ENCODE measurements at places on chromosomes 11 and 22. TPM values are rescaled to one million over a fixed set of nuclear protein-coding genes. Genes with fewer than 3 reads are reported as not detected.
A peak's percentile ranks its signal among the peaks of the same experiment; 100 is the strongest.

DNA sequence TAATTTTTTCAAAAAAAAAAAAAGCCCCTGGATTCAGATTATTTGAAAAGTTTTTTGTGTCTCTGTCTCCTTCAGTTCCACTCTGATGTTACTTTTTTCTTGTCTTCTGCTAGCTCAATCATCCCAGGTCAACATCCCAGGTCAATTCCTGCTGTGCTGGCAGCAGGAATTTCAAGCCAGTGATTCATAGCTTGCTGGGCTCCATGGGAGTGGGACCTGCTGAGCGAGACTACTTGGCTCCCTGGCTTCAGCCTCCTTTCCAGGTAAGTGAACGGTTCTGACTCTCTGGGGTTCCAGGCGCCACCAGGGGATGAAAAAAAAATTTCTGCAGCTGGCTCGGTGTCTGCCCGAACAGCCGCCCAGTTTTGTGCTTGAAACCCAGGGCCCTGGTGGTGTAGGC lies 31.4 kb downstream of the PLAAT5 start:
- peaks cover 50% of the 10 kb centered on the region for H3K27me3 ChIP-seq
- H3K4me1 ChIP-seq: no peaks in the 10 kb centered on the region
- H3K36me3 ChIP-seq: no peaks in the 10 kb centered on the region
- no peak overlapping the region for H3K27ac ChIP-seq

DNA sequence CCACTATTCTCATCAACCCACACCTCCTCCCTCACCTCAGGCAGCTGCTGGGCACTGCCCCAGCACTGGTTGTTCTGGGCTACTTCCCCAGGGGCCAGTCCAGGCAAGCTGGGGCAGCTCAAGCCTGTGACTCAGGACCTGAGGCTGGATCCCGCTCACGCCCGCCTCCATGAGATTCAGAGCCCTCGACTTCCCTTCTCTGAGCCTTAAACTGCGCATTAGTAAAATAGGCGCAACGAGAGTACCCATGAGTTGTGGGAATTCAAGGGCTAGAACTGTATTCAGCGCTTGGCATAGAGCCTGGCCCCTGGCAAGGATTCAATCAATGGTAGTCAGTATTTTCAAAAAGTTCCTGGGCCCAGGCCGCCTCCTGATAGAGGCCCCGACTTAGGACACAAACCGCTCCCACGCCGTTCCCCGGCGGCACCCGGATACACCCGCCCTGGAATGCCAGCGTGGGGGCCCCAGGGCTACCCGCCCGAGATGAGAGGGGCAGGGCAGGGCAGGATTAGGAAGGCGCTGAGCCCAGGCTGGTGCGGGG lies 723 bp upstream of the CD82 start:
- H3K4me3 ChIP-seq: peak overlapping the region; percentile 94
- no peaks in the 10 kb centered on the region for H3K27me3 ChIP-seq
- H3K27ac ChIP-seq: peak overlapping the region; percentile 98
- H3K4me1 ChIP-seq: peaks cover 55% of the 10 kb centered on the region
- no peak for DNase-seq

DNA sequence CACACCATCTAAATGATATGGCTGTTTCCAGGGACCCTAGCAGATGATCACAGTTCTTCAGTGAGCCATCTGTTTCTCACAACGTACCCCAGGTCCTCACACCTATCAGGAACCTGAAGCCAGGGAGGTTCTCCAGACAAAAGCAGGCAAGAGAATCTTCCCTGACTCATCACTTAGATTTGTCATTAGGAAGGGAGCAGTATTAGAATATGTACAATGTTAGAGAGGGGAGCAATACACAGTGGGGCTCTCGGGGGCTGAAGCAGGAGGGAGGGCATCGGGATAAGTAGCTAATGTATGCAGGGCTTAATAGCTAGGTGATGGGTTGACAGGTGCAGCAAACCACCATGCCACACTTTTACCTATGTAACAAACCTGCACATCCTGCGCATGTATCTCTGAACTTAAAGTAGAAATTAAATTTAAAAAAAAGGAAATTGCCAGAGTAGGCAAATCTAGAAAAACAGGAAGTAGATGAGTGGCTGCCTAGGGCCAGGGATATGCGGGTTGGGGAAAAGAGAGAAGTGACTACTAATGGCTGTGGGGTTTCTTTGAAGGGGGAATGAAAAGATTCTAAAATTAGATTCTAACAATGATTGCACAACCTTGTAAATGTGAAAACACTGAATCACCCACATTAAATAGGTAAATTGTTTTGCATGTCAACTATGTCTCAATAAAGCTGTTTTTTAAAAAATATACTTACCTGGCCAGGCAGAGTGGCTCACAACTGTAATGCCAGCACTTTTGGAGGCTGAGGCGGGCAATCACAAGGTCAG lies 14.4 kb downstream of the C22orf42 start:
- H3K36me3 ChIP-seq: no peaks in the 10 kb centered on the region
- DNase-seq: no peak
- peak overlapping the region; percentile 91 for H3K27ac ChIP-seq
- peaks cover 37% of the 10 kb centered on the region for H3K4me1 ChIP-seq
- H3K27me3 ChIP-seq: no peaks in the 10 kb centered on the region

GRCh38 chr11:43947815-43948214 lies 5.4 kb downstream of the C11orf96 start:
- no peak for DNase-seq

GRCh38 chr11:67302571-67303131 lies 679 bp upstream of the SSH3 start:
- peaks cover 18% of the 10 kb centered on the region for H3K4me1 ChIP-seq
- peak overlapping the region; percentile 61 for H3K27ac ChIP-seq
- no peak for DNase-seq
- H3K27me3 ChIP-seq: no peaks in the 10 kb centered on the region
- no peaks in the 10 kb centered on the region for H3K36me3 ChIP-seq

Gene TIGD3
- 0.45 TPM for total RNA-seq

GRCh38 chr22:41929418-41929810 lies 2.8 kb upstream of the TNFRSF13C start:
- H3K36me3 ChIP-seq: no peaks in the 10 kb centered on the region
- peaks cover 15% of the 10 kb centered on the region for H3K4me1 ChIP-seq
- no peaks in the 10 kb centered on the region for H3K27me3 ChIP-seq
- DNase-seq: no peak
- H3K4me3 ChIP-seq: no peak overlapping the region
- H3K27ac ChIP-seq: no peak overlapping the region

GRCh38 chr11:21105196-21105917 lies 436.0 kb downstream of the NELL1 start:
- no peaks in the 10 kb centered on the region for H3K36me3 ChIP-seq
- no peaks in the 10 kb centered on the region for H3K27me3 ChIP-seq
- no peaks in the 10 kb centered on the region for H3K4me1 ChIP-seq
- no peak overlapping the region for H3K4me3 ChIP-seq

DNA sequence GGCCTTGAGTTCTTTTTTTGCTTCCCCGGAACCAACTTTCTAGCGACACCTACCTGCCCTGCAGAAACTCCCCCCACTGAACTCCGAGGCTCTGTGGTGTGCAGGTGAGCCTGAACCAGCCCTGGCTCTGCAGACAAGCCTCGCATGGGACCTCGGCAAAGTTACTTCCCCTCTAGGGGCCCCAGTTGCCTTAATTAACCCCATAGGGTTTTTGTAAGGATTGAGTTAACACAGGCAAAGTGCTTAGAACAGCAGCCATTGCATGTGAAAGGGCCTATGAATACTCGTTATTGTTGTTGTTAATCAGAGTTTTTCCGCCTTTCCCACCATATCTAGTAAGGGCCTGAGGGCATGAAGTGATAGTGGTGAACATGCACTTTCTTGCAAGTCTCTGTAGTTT lies 12.6 kb upstream of the SYT13 start:
- H3K36me3 ChIP-seq: no peaks in the 10 kb centered on the region
- DNase-seq: no peak
- no peak overlapping the region for H3K4me3 ChIP-seq
- peaks cover 3% of the 10 kb centered on the region for H3K4me1 ChIP-seq
- H3K27ac ChIP-seq: no peak overlapping the region

DNA sequence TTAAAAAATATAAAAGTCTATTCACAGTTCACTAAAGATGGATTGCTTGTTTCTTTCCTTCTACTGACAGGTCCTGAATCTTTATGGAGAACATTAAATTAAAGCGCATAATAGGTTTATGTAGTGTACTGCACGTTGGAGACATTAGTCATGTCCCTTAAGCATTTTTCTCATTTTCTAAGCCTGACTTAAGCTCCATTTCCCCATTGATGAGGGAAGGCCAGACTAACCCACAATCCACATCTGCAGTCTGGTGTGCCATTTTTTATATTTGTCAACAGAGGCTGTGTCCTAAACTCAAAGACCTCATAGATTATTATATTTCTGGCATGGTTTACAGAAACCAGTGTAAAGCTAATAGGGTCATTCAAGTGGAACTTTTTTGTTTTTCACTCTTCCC lies 39.9 kb downstream of the CADM1 start:
- H3K4me3 ChIP-seq: no peak overlapping the region
- no peaks in the 10 kb centered on the region for H3K36me3 ChIP-seq
- no peaks in the 10 kb centered on the region for H3K4me1 ChIP-seq
- H3K27me3 ChIP-seq: no peaks in the 10 kb centered on the region

DNA sequence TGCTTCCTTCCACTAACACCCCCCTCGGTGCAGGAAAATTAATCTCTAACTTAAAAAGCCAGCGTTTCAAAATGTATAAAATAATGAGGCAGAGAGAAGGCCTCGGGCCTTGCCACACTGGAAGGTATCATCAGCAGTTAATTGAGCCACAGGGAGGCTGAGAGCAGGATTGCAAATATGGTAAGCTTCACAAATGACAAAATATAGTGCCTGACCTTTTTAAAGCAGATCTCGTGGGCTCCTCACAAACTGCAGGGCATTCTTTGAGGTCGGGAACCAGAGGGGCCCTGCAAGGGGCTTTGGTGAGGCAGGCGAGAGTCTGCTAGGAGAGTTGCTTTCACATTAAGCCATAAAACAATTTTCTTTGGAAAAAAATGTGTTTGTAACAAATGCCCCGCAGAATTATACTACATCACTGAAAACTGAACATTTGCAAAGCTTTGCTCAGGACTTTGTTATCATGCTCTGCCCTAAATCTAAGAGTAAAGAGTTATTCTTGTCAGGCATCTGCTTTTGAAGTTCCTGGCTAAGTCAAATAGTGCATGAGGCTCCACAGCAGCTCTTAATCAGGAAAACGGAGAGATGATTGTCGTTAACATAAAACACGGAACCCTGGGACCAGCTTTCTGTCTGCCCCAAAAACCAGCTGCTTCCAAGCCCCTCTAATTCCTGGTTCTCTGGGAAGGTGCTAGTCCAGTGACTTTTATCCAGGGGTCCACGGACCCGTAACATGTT lies 61.4 kb upstream of the SYT13 start:
- H3K4me3 ChIP-seq: no peak overlapping the region
- H3K27me3 ChIP-seq: peaks cover 22% of the 10 kb centered on the region
- no peak overlapping the region for H3K27ac ChIP-seq
- no peaks in the 10 kb centered on the region for H3K4me1 ChIP-seq

Gene ARHGAP20
- 0.07 TPM for total RNA-seq

Gene SLN
- total RNA-seq: not detected

DNA sequence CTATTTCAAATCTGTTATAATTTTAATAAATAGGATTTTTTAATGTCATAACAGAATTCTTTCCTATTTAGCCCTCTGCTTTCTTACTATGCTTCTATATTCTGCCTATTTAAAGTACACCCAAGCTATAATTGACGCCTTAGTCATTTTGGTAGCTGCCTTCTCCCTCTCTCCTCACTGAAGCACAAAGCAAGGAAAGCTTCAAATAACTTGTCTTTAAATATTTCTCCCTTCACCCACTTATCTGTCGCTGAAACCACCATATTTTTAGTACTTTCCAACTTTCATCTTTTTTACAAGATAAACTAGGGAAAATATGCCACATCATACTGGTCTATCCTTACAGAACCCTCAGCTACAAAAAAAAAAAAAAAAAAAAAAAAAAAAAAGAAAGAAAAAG lies 127.9 kb downstream of the ENTHD1 start:
- H3K27me3 ChIP-seq: no peaks in the 10 kb centered on the region
- peaks cover 2% of the 10 kb centered on the region for H3K36me3 ChIP-seq
- H3K4me3 ChIP-seq: no peak overlapping the region

Gene KCNQ1OT1
- total RNA-seq: 0.20 TPM

Gene ALX4
- total RNA-seq: not detected

DNA sequence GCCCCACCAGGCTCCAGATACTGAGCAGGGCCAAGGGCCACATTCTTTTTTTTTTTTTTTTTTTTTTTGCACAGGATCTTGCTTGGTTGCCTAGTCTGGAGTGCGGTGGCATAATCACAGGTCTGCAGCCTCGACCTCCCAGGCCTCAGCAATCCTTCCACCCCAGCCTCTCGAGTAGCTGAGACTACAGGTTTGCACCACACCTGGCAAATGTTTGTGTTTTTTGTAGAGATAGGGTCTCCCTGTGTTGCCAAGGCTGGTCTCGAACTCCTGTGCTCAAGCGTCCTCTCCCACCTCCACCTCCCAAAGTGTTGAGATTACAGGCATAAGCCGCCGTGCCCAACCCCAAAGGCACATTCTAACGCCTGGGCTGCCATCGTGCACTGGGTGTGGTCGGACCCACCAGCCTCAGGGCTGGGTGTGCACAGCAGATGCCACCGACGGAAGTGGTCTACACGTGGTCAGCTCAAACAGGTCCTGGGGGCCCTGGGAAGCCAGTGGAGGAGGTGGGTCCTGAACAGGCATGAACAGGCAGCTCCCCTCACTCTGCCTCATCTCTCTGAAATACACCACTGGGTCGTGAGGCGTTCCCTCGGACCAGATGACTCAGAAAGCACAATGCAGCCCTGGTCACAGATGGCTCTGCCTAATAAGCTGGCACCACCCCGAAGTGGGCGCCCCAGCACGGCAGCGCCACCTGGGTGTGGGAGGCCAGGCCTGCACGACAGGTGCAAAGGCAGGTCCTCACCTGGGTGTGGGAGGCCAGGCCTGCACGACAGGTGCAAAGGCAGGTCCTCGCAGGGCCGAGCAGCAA lies 5.1 kb upstream of the B4GALNT4 start:
- H3K36me3 ChIP-seq: peaks cover 3% of the 10 kb centered on the region
- peaks cover 29% of the 10 kb centered on the region for H3K27me3 ChIP-seq
- peak; percentile 50 for DNase-seq
- H3K4me1 ChIP-seq: peaks cover 17% of the 10 kb centered on the region

Gene PLXNB2
- total RNA-seq: 3.0 TPM

Gene DEFB131B
- not detected for total RNA-seq

Gene TMEM41B
- total RNA-seq: 22.7 TPM

Gene HOATZ
- not detected for total RNA-seq

Gene RAG1
- 0.16 TPM for total RNA-seq

DNA sequence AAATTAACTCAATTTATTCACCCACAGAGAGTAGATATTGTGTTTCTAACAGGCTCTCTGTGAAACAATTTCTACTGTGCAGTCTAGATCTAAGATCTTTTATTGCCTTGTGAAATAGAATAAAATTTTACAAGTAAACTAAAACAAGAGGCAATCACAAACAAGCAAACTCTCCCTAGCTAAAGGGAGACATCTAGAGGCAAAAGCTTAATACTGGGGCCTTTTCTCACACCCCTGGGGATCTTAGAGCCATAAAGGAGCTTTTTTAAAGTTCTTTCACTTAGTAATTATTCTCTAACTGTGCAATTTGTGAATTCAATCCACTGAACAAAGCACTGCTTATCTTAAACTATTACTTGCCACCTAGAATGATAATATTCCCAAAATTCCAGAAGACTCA lies 19.7 kb downstream of the ALG9 start:
- no peak overlapping the region for H3K27ac ChIP-seq
- no peaks in the 10 kb centered on the region for H3K4me1 ChIP-seq
- peaks cover 17% of the 10 kb centered on the region for H3K36me3 ChIP-seq
- no peak overlapping the region for H3K4me3 ChIP-seq
- no peaks in the 10 kb centered on the region for H3K27me3 ChIP-seq

- no peak overlapping the region for H3K4me3 ChIP-seq
- no peak for DNase-seq
- H3K4me1 ChIP-seq: peaks cover 17% of the 10 kb centered on the region
- peaks cover 2% of the 10 kb centered on the region for H3K36me3 ChIP-seq
Measured at GRCh38 chr11:86119077-86119476, 50.2 kb upstream of the PICALM start.

GRCh38 chr22:48258811-48259210 lies 1496.4 kb downstream of the TBC1D22A start:
- H3K4me1 ChIP-seq: peaks cover 1% of the 10 kb centered on the region
- no peak overlapping the region for H3K27ac ChIP-seq
- DNase-seq: no peak
- peaks cover 9% of the 10 kb centered on the region for H3K27me3 ChIP-seq
